HTR-8/SVneo (cell line): ENCODE measurements at places on chromosomes 6 and 20.

DNA sequence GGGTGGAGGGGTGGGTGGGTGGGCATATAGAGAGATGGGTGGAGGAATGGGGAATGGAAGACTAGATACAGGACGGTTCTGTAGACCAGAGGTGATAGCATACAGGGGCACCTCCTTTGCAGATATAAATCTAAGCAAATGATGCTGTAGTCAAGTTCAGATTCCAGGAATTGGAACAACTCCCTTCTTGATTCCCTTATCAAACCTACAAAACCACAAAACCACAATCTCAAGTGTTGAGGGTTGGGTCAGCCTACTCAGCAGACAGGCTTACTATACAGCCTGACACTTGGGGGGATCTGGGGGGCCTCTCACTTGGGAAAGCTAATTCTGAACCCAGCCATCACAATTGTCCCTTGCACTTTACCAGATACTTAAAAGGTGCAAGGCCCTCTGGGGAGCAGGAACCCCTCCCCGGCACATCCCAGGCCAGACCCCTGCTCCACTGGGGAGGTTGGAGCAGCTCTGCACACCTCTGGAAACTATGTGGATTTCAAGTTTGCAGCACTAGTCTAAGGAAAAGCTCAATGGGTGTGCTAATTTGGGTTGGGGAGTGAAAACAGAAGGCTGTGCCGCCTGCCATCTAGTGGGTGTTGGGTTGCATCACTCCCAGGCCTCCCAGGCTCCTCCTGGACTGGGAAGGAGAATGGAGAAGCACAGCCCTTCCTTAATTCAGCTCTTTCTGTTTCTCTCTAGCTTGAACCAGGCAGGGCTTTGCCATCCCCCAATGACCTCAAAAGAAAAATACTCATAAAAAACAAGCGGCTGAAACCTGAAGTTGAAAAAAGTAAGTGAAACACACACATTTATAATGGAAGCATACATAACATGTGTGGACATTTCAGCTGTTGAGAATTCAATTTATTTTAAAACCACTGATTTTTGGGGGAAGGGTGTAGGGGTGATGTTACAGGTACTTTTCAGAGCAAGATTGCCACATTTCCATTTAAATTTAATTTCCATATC is 121.2 kb upstream of the LAMP5 start:
- peak; percentile 76 for DNase-seq

GRCh38 chr6:56101141-56101553 is 146.2 kb downstream of the COL21A1 start:
- peak; percentile 51 for DNase-seq

DNA sequence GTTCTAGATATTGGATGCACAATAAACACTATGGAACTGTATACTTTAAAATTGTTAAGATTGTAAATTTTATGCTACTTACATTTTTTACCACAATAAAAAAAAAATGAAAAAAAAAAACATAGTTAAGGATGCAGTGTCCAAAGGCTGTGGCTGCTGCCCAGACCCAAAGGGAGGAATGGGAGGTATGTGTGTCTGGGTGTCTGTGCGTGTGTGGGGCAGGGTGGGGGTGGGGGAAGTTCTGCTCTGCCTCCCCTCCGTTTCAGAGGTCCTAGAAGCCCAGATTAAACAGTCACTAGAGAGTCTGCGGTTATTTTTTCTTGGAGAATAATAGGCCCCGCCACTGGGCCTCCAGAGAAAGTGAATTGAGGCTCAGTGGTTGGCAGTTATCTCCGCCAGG is 136.4 kb upstream of the ARMC2 start:
- DNase-seq, result no peak

GRCh38 chr6:33609019-33609418 is 12.1 kb upstream of the ITPR3 start:
- DNase-seq, result no peak

GRCh38 chr20:23147964-23148730 is 62.0 kb upstream of the CD93 start:
- DNase-seq, result peak; percentile 56

DNA sequence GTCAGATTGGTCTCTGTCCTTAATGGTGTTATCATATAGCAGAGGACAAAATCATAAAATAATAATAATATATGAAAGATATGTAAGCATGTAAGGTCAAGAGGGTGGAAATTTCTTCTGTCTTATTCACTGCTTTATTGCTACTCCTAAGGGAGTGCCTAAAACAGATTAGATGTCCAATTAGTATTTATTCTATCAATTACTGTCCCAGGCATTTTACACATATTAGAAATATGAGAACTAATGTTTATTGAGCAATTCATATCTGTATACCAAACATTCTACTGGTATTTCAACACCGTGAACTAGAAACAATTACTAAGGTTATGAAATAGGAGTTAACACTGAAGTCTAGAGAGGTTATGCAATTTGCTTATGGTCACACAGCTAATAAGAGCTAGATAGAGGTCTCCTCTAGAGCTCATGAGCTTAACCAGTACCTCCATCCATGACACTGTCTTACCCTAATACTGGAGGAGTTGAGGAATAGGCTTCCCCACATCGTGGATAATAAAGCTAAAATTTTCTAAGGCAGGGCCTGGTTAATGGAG is 302.3 kb downstream of the PLCB1 start:
- no peak for DNase-seq
